ENCODE measurements at places on chromosomes 11 and 22.
A peak's percentile ranks its signal among the peaks of the same experiment; 100 is the strongest.

DNA sequence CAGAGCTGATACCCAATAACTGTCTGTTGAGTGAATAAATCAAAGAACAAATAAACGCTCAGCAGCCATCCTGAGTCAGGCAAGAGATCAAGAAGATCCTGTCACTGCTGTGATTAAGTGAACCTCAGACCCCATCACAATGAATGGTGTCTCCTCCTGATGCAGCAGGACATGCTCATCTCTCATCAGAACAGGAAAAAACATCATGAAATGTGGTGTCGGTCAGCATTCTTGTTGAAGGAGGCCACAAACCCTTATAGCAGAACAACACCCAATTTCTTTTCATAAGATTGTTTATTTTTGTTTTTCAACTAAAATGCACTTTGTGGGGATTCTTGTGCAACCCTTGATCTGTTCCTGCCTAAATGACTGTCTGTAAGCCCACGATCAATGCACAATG lies 60.3 kb downstream of the SYTL2 start:
- no peak for DNase-seq

- DNase-seq = peak; percentile 95
Observed at GRCh38 chr22:27718186-27719035, 83.1 kb downstream of the MN1 start.

GRCh38 chr11:134727204-134727603 lies 315.2 kb upstream of the B3GAT1 start:
- no peak for DNase-seq

DNA sequence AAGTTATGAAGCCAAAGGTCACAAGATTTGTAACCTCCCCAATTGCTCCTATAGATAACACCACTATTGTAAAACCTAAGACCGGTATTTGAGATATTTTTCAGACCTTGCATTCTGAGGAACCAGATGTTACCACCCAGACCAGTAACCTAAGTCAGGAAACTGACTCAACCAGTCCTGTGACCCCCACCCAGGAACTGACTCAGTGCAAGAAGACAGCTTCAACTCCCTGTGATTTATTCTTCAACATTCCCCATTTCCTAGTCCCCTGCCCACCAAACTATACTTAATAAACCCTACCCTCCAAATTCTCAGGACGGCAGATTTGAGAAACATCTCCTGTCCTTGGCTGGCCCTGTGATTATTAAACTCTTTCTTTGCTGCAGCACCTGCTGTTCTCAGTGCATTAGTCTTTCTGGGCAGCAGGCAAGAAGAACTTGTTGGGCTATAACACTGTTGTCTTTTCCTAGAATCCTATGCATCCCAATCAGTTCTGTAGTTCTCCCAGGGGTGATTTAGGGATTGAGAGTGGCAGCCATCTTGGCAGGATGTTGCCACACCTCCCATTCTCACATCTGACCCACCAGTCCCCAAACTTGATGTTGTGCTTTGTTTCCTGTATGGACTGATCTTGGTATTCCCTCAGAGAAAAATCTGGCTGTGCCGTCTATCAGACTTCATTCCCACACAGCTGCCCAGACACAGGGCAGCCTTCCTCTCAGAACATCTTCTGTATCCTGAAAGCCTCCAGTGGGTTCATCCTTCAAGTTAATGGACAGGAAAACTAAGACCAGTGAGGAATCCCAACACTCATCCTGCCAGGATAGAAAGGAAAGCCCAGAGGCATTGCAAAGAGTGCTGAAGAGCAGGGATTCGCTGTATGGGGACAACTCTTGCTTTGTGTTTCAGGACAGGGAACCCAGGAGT lies 104.0 kb downstream of the PDE2A start:
- peak; percentile 70 for DNase-seq

DNA sequence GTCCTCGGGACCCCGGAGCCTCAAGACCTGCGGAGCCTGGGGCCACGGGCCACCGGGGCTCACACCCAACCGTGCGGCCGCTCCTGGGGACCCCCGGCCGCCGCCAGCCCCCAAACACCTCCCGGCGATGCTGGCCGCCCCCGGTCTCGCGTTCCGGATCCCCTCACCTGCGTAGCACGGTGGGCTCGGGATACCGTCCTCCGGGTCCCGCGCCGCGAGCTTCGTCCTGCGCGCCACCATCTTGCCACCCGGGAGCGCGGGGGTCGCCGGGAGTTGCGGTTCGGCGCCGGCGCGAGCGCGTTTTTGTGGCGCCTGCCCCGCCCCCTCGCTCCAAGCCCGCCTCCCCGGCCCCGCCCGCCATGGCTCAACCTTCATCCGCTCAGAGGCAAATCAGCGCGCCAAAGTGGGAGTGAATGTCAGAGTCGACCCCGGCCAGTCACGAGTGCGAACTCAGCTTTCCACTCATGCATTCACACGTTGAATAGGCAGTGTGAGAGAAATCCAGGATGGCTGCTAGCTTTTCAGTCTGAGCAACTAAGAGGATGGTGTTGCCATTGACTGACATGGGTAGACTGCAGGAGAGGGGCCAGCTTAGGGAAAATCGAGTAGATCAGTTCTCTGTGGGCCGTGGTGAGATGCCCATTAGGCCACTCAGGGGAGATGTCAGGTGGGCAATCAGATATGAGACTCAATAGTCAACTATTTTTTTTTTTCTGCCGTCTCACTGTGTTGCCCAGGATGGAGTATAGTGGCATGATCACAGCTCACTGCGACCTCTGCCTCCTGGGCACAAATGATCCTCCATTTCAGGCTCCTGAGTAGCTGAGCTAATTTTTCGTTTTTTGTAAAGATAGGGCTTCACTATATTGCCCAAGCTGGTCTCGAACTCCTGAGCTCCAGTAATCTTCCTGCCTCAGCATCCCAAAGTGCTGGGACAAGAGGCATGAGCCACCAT lies 28.3 kb downstream of the SERHL2 start:
- DNase-seq = peak; percentile 59

- peak; percentile 42 for DNase-seq
Observed at GRCh38 chr22:45688600-45689080, 17.0 kb downstream of the ATXN10 start.

GRCh38 chr11:44236296-44236695 lies 73.6 kb downstream of the ALX4 start:
- DNase-seq = no peak

DNA sequence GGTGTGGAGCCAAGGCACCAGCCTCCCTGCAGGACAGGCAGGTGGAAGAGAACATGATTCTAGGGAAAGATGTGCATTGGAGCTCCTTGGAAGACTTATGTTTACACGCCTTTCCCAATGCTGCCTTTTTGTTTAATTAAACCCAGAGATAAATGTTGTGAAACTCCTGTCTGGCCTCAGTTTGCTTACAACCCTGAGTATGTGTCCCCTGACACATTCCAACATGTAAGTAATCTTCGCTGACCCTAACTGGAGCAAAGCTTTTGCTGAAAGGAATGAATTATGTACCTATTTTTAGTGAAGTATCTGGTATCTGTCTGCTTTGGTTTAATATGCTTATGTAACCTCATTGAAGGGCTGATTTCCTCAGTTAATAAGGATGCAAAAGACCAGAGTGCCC lies 56.7 kb downstream of the APIP start:
- DNase-seq = no peak

DNA sequence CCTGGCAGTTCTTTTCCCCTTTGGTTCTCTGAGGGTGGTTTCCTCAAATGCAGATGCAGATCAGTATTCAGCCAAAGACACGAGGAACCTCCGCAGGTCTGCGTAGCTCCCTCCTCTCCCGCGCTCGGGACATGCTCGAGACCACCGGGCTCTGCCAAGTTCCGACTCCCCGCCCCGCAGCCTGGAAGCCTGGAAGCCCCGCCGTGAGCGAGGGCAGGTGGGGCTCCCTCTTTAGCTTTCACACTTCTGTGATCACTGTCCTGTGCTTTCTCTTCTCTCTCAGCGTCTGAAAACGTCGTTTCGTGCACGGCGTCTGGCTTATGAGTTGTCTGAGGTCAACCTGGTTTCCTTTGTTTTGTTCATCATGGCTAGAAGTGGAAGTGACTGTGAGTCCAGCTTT lies 26.6 kb downstream of the ZBED4 start:
- no peak for DNase-seq

DNA sequence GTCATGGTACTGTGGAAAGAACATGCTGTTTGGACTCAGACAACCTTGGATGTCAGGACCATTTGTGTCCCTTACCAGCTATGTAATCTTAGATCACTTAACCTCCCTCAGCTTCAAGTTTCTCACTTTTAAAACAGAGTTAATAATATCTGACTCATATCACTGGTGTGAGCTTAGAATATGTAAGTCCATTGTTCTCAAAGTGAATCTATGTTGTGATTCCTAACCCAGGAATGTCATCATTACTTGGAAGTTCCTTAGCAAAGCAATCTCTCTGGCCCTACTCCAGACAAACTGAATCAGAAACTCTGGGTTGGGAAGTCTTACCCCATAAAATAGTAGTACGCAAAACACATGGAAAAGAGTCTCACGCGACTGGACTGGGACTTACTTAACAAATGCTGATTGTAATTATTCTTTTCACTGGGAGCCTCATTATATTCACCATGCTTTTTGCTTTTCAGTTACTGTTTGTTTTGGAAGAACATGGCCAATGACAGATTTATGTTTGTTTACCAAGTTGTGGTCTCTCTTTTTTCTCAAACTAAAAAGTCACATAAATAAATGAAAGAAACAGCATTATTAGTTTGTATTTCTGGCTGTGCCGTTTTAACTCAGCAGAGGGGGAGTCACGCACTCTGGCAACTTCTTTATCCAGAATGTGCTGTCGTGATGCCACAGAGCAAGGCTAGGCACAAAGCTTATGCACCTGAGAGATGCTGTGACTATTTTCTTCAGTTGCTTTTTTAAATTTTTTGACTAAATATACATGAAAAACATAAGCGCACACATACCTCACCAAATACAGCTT lies 217.7 kb upstream of the CTSC start:
- peak; percentile 85 for DNase-seq

- DNase-seq = peak; percentile 46
Observed at GRCh38 chr22:36156515-36157419, 3.8 kb downstream of the APOL3 start.

- no peak for DNase-seq
Observed at GRCh38 chr11:8838248-8838647, 72.7 kb upstream of the AKIP1 start.

DNA sequence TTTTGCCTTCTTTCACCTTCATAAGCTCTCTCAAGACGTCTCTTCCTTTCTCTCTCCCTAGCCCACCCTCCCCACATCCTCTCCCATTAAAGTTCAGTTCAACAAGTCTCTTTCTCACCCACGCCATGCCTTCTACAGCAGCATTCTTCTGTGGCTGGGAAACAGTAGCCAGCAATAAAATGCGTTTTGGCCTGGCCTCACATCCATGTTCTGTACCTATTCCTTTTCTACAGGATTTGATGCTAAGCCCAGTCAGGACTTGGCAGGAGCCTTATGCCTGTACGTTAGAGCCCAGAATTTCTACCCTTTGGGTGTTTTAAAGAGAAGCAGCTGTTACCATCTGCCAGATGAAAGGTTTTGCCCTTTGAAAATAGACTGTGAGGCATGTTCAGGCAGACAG lies 7.1 kb upstream of the CD44 start:
- DNase-seq = no peak

DNA sequence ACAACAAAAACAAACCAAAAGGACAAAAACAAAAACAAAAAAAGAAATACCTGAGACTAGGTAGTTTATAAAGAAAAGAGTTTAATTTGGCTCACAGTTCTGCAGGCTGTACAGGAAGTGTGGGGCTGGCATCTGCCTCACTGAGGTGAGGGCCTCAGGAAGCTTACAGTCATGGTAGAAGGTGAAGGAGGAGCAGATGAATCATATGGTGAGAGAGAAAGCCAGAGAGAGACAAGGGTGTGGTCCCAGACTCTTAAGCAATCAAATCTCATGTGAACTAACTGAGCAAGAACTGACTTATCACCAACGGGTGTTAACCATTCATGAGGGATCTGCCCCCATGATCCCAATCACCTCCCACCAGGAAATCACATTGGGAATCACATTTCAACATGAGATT lies 58.8 kb upstream of the ZBED5 start:
- DNase-seq = no peak

GRCh38 chr11:58507355-58507754 lies 550 bp downstream of the OR5B21 start:
- no peak for DNase-seq

- DNase-seq = peak; percentile 14
Observed at GRCh38 chr11:64924910-64925284, 408 bp downstream of the PPP2R5B start.

GRCh38 chr11:111476956-111477355 lies 35.2 kb downstream of the BTG4 start:
- DNase-seq = no peak

- DNase-seq = no peak
Observed at GRCh38 chr11:13280777-13281176, 3.2 kb downstream of the BMAL1 start.

DNA sequence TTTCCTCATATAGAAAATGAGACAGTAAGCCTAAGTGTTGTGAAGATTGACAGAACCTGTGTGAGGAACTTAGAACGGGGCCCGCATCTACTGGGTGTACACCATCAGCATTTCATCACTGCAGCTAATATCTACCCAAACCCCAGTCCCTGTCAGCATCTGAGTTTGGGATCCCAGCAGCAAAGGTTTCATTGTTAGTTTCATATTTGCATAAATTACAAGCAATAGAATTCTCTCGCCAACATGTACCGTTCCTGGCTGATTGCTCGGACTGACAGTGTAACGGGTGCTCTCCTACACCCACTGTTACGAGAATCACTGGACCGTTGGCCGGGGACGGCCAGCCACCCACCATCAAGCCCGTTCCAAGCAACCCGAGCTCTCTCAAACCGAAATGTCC lies 10.4 kb upstream of the TMPRSS6 start:
- DNase-seq = no peak

DNA sequence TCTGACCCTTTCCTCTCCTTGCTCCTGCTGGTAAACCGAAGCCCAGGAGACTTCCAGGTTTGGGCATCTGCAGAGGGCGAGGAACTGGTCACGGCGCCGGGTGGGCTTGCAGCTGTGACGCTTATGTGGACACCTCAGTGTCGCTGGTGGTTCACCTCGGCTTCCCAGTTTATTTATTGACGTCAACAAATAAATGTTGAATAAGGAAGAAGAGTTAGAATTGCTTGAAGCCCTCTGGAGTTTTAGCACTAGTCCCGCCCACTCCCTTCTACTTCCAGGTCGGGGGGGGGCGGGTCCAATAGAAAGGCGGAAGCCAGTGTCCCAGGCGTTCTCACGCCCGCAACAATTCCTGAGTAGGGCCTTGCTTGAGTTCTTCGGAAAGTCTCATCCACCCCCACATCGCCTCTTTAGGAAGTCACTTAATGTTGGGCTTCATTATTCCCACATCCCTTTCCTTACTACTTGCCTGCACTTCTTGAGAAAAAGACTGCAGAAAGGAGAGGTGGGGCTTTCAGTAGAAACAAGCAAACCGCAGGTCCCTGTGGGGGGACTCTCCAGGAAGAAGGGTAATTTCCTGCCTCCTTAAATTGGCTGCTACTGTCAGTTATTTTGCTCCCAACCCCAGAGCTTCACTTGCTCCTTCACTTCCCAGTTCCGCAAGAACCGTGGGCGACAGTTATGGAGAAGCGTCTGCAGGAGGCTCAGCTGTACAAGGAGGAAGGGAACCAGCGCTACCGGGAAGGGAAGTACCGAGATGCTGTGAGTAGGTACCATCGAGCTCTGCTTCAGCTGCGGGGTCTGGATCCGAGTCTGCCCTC lies at the start of gene TTC9C:
TSS of gene TTC9C (plus strand) at position 316 of the 818 bp plus-strand sequence. CDS start at position 679, 363 bp downstream.
- peak; percentile 90 for DNase-seq

Measured in RWPE1 (cell line).